ENCODE measurements at places on chromosomes 4 and X.

DNA sequence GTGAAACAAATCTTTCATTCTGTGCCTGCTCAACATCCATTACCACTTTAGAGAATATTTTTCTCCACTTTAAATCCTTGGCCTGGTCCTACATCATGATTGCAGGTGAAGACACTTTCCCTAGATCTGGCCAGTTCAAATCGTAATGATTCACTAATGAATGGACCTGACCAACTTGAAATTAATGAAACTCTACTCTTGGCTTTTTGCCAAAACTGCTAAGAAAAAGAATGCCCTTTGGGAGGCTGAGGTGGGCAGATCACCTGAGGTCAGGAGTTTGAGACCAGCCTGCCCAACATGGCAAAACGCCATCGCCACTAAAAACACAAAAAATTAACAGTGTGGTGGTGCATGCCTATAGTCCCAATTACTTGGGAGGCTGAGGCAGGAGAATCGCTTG lies 1082.6 kb upstream of the LCORL start:
- no peak for DNase-seq

DNA sequence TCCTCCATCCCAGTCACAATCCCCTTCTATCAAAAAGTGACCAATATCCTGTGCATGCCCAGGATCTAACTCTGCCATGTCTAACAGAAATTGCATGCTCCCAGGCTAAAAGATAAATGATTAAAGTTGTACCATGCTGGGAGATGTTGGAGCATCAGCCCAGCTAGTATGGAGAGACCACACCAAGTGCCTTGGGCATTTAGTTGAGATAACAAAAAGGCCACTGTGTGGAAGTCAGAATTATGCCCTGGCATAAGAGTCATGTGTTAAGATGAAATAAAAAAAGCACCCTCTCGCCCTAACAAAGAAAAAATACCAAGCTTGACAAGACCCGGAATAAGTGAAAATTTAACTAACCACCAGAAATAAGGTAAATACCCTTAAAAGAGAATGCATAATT lies 155.9 kb upstream of the CENPE start:
- no peak for DNase-seq

DNA sequence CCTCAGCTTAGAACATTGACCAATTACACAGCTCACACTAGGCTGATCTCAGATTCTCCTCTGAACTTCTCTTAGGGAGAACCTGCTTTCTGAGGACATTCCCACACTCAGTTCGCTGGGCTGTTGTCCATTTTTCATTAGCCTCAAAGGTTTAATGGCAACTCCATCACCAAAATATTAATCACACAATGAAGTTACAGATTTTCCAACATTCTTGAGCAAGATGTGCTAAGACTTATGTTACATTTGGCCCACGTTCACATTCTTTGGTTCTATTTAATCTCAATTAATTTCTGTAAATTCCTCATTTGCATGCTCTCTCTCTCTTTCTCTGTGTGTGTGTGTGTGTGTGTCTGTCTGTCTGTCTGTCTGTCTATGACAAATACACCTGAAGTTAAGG lies 82.3 kb upstream of the EDNRA start:
- no peak for DNase-seq

GRCh38 chr4:174120446-174121295 lies 162.8 kb downstream of the FBXO8 start:
- peak; percentile 51 for DNase-seq

DNA sequence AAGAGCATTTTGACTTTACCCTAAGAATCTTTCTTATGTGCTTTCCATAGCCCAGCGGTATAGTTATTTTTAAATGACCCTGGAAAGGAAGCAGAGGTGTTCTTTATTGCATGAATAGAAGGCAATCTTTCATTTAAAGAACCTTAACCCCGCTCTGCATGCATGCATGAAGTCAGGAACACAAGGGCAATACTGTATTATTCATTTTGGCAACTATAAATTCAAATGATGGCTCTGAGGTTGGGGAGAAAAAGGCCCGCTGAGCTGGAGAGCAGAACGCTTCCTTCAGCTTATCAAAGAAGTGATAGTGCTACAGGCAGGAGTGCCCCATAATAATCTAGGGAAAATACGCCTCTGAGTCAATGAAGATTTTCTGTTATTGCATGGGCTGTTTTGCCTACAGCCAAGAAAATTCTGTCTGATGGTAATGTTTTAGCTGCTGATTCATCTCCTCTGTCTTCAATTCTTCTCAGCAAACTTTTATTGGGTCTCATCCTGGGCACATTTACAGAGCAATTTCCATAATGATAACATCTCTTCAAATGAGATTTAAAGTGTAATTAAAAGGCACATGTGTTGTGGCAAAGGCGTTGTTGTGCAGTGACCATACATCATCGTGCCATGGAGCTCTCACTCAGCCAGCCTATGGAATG lies 452.2 kb upstream of the FTHL17 start:
- DNase-seq, result no peak

GRCh38 chr4:87839592-87839946 lies 6.8 kb downstream of the MEPE start:
- DNase-seq, result no peak

GRCh38 chr4:176156656-176157055 lies 38.7 kb downstream of the SPATA4 start:
- DNase-seq, result no peak

DNA sequence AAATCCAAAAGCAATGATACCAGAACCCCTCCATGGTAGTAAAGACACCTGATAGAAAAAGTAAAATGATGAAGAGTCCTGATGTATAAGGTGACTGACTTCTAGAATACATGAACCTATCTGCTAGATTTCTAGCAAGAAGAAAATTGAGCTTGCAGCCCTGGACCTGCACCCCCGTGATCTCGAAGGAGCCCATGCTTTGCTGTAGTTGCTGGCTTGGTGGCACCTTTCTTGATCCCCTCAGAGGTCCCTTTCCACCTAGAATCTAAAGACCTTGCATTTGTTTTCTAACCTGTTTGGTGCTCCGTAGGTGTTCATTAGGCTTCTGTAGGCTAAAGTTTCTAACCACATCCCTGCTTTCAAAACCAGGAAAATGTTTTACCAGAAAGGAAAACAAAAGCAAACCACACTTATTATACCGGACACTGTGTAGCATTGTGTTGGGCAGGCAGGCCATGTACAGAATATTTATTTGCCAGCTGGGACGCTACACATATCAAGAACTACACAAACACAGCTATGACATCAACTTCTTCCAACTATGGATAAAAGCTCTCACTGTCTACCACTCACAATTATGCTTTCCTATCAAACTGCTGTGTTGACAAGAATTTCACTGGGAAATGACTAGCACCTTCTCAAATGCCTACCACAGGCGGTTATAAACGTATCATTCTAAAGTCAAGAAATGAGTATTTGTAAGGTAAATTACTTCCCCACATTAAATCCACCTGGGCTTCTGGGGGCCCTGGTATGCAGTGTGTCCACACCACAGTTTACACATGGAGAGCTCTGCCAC lies 316.2 kb downstream of the UNC5C start:
- DNase-seq, result no peak

DNA sequence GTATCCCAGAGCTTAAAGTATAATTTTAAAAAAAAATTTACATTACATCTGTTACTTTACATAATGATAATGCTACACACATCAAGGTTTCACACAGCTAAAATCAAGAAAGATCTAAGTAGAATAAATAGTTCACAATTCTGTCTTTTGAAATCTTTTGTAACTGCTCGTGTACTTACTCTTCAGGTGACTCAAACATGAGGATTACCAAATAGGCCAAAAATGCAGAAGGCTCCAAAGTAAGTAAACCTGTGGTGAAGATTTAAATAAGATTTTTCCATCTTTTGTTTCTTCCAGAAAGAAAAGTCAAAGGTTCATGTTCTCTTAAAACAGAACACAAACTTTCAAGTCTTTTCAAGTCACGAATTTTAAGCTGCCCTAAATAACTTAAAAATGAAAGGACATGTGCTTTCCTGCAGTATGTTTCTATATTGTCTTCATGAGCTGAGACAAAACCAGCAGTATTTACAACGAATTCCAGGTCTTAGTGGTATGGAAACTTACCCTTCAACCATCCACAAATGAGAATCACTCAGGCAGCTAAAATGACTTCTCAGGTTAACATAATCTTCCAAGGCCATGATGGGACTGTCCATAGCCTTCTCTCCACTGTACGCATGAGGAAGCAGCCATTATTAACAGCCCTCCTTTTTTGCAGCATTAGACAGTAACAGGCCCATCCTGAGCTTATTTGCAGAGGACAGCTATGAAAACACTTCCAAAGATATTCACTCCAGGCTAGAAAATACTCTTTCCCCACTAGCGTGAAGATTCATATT lies 172.8 kb upstream of the EDNRA start:
- no peak for DNase-seq

GRCh38 chr4:92359491-92359890 lies 55.7 kb downstream of the GRID2 start:
- no peak for DNase-seq

DNA sequence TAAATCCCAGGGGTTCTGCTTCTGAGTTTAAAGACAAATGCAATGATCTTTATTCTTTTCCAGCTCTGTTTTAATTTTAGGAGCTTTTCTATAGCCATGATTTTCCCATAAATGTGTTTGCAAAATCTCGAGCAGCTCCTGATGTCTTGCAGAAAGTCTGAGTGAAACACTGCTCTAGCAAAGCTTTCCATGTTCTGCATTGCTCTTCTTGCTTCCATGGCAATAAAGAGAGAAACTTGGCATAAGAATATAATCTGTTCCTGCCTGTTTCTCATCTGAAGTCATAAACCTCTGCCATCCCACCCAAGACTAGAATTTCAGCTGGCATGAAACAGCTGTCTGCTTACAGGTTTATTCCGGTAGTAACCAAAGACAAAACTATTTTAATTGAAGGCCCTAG lies 254.5 kb downstream of the SPRY1 start:
- no peak for DNase-seq

- DNase-seq, result no peak
Observed at GRCh38 chr4:145623831-145624230, 4.6 kb downstream of the MMAA start.

DNA sequence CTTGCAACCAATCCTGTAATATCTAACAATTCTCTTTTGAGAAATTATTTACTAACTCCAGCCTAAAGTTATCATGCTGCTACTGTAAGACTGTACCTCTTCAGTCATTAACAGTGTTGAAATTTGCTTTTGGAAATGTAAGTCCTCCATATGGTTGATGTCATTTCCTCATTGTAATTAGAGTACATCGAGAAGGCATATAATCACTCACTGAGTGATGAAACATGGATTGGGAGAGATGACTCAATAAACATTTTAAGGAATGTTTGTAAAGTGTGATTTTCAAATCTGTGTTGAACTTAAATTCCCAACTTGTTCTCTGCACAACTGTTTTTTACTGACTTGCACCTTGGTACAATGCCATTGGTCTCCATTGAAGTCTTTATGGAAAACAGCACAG lies 61.2 kb downstream of the HMGB2 start:
- DNase-seq, result peak; percentile 13

- peak; percentile 41 for DNase-seq
Observed at GRCh38 chr4:188822698-188823097, 683.5 kb downstream of the TRIML1 start.

- no peak for DNase-seq
Observed at GRCh38 chr4:124754681-124755080, 42.1 kb upstream of the ANKRD50 start.

DNA sequence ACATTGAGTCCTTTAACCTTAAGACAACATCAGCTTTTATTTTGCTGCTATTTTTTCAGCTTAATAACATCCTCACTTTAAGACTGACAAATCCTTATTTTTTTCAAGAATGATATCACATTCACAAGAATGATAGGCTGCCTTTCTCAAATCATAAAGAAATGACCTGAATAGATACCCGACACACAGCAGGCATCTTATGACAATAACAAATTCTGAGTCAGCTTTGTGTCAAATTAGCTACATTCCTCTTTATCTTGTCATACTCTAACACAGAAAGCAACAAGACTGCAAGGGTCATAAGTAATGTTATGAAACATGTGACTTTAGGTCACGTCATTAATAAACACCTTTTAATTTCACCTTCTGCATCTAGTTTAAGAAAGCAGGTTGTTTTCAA lies 2387.6 kb downstream of the PCDH7 start:
- no peak for DNase-seq

- DNase-seq, result no peak
Observed at GRCh38 chr4:68569466-68570121, 6.5 kb downstream of the UGT2B17 start.

GRCh38 chr4:76233083-76233482 lies 18.4 kb upstream of the FAM47E start:
- DNase-seq, result no peak

DNA sequence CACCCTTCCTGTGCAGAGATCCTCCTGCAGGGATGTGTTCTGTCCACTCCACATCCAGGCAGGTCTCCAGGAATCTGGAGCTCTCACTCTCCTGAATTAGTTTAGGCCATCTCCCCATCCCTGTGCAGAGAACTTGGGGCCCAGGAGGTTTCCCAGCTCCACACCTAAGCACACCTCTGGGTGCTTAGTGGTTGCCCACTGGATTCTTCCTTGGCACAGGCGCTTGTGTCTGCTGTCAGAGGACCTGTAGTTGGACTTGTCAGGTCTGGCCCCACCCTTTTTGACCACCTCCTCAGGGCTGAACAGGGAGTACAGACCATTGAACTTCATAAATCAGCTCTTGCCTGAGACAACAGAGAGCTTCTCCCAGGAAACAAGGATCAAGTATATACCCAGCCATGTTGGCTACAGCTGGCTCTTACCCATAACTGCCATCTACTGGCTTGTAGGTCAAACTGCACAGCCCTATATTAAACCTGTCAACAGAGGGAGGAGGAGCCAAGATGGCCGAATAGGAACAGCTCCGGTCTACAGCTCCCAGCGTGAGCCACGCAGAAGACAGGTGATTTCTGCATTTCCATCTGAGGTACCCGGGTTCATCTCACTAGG lies 275.5 kb downstream of the PPARGC1A start:
- DNase-seq, result no peak

- no peak for DNase-seq
Observed at GRCh38 chr4:7595934-7596461, 161.3 kb upstream of the PSAPL1 start.

DNA sequence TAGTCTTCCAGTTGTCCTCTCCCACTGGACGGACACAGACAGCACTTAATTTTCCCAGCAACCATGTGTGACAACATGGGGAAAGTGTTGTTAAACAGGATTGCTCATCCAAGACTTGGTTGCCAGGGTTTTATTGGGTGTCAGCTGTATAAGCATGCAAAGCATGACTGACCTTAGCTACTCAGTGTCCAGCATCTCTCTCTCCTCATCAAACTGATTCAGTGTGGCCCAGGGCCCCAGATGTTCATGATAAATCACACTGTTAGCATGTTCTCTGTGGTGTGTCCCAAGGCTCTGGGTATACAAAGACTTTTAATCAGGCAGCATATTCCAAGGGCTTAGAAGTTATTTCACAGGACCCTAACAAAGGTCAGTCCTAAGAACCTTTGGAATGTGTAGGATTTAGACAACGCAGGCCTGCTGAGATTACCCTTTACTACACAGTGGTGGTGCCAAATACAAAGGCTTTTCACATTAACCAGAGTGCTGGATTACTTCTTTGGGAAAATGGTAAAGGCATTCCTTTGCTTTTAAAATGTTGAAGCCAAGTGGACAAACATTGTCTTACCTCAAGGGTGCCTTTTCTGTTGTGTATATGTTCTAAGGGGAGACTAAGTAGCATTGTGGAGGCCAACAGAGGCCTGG lies 213.3 kb downstream of the GLUD2 start:
- DNase-seq, result no peak
